MV-4-11 (cell line): ENCODE measurements at places on chromosomes 3 and 15.

- no peak for DNase-seq
Observed at GRCh38 chr15:100430411-100430810, 88.6 kb upstream of the ADAMTS17 start.

DNA sequence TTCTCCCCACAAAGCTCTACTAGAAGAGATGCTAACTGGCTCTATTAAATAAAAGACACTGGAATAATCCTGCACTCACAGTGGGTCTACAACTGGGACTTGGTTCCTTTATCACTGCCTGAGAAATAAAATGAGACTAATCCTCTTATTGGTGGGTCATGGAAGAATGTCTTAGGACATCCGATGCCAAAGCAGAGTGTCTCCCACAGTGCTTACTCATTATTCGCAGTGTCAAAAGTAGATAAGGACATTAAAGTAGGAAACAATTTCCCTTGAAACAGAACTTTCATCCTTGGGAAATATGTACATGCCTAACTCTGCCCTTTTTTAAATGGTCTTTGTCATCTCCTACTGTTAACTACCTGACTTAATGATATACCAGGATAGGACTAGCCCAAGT lies 71.5 kb downstream of the GSK3B start:
- DNase-seq = no peak

- no peak for DNase-seq
Observed at GRCh38 chr3:59442046-59442445, 392.2 kb upstream of the CFAP20DC start.

GRCh38 chr3:158659454-158660237 lies 12.8 kb downstream of the LXN start:
- peak; percentile 66 for DNase-seq

- no peak for DNase-seq
Observed at GRCh38 chr15:48647962-48648361, 2.5 kb upstream of the FBN1 start.

DNA sequence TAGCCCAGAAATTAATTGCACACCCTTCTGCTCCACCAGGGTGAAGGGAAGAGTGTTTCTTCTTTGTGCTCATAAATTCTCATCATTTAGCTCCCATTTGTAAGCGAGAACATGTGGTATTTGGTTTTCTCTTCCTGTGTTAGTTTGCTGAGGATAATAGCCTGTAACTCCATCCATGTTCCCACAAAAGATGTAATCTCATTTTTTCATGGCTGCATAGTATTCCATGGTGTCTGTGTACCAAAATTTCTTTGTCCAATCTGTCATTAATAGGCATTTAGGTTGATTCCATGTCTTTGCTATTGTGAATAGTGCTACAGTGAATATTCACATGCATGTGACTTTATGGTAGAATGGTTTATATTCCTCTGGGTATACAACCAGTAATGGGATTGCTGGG lies 86.8 kb downstream of the DTWD1 start:
- DNase-seq = peak; percentile 42

GRCh38 chr3:127589600-127590281 lies 792 bp downstream of the TPRA1 start:
- DNase-seq = no peak

DNA sequence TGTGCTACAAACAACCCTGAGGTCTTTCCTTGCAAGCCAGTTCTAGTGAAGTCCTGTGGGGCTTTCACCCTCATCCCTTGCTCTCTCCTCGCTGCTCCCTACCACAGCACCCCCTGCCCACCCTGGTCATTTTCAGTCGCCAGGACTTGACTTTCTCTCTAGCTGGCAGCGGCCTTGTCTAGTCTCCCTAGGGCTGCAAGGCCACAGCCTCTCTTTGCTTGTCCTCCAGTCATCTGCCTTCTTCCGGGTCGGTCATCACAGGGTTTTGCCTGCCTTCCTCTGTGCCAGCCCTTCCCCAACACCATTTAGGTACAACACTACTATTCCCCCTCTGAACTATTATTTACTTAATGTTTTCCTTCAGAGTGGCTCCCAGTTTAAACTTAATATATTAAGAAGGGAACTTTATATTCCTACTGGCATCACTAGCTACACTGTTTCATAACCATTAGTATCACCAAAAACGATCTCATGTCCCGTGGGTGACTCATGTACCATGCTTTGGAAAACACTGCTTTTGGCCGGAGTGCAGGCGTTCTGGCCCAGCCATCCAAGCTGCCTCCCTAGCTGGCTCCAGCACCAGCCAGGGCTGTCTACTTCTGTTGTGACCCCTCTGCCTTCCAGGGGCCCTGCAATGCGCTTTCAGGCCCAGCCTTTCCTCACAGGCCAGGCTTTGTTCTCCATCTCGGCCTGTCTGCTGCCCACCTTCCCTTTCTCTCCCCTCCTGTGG lies 21.4 kb downstream of the FAH start:
- no peak for DNase-seq

GRCh38 chr3:120275618-120276017 lies 9.4 kb downstream of the GPR156 start:
- DNase-seq = no peak
